NCI-H2081 treated with DMSO at 0.1 percent for 48 hours (cell line): ENCODE measurements at places on chromosomes 6 and 20.

DNA sequence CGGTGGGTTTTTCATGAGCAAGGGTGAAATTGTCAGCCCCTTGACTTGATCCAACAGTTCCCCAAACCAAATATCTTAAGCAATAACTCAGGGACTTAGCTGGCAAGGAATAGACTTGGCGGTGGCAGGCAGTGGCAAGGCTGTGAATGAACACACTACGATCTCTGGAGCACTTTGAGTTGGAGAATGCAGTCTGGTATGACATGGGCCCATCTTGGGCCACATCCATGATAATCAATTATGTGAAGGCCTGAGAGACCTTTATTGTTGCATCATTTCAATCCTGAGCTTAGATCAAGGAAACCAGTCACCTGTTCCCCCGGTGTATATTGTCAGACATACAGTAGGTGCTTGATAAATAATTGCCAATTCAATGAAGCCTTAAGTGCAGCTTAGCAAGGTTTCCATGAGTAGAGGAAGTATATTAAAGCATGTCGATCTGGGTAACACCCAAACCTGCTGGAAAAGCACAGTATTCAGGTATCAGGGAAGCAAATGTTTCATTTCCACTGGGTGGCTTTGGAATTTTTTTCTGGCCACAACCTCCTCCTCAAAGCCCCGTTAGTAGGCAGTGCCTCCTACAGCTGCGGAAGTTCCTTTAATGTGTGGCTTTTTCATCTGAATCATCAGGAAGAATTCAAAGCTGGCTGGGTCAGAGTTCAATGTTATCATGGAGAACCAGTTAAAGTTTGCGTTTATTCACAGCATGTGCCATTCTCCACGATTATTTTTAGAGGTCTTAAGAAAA lies 10.2 kb downstream of the CASS4 start:
- DNase-seq: no peak

GRCh38 chr6:28312939-28313338 lies 23.0 kb downstream of the ZSCAN31 start:
- DNase-seq: no peak

DNA sequence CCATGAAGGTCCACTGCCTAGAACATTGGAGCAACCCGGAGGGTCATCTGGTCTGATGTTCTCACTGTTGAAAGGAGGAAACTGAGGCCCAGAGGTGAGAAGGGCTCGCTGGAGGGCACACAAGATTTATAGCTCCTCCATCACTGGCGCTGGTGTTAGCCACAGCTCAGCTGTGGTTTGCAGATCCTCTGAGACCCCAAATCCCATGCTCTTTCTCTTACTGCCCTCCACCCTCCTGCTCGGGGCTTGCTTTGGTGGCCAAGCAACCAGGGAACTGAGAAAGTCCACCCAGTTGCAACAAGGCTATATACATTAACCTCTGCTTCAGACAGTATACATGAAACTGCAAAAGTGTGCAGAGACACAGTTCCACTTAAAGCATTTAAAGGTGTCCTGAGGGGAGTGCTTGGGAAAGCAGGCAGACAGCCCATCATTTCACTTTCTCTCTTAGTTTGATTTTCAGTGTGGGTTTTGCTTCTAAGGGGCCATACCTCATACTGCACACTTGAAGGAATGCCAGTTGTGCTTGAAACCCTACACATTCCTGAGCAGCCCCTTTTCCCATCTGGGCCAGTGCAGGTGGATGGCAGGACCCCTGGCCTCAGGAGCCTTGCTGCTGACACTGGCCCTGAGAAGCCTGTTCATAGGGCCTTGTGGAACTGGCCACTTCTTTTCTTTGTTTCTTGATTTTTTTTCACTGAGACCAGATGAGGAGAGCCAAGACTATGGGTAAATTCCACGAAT lies 347.6 kb downstream of the CDC5L start:
- no peak for DNase-seq

DNA sequence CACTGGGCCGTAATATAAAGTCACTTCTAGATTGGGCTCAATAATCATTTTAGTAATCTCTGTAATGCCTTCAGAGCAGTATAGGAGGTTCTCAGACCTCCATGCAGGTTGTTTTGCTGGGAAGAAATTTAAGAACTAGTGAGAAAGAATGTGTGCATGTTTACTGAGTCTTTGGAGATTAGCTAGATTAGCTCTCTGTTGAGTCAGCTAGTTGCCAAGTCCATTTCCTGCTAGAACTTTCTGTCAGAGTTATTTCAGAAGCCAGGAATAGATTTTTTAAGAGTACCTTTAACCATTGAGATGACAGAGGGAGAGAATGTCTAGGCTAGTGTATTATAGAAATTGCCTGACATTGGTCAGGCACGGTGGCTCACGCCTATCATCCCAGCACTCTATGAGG lies 33.3 kb downstream of the ORC3 start:
- no peak for DNase-seq

DNA sequence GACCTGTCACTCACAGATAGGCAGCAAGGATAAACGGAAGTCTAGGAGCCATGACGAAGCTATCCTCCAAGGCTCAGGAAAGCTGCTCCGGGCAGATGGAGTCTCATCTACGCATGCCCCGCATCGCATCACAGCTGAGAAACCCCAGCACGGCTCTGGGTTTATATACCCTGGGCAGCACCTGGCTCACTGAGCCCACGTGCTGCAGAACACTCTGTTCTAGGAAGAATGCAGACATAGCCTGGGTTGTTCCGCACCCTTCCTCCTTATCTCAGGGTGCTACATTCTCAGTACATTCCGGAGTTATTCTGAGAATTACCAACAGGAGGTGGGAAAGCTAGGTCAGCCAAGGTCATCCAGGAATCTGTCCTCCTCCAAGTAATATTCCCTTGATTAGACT lies 260.4 kb downstream of the CBLN4 start:
- DNase-seq: no peak

DNA sequence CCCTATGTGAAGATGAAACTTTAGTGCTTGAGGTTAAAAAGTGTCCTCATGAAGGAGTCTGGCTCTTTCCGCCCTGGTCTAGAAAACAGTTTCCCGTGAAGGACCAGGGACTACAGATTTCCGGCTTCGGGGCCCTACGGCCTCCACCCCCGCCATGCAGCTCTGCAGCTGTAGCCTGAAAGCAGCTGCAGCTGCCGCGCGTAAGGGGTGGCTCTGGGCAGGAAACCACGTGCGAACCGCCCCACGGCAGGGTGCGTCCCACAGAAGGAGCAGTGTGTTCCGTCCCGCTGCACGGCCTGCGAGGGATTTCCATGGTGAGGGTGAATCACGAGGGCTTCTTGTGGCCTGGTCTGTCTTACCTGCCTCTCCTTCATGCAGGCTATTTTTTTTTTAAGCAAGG lies 117.0 kb downstream of the ERMARD start:
- DNase-seq: no peak

- no peak for DNase-seq
Observed at GRCh38 chr20:52783769-52784168, 188.4 kb upstream of the TSHZ2 start.

DNA sequence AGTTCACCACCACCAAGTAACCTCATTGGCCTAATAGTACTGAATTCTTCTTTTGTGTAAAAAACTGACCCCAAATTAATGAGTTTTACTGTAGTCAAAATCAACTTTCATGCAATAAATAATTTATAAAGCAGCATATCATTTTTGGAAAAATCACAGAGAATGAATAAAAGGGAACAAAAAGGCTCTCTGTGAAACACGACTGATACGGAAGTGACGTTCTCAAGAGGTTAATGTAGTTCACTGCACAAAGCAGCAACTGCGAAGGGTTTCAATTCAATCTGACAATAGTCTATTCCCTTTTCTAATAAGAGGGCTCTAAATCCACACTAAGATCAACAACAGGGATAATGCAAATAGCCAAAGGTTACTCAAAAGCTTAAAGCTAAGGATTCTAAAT lies 70.3 kb downstream of the PREP start:
- no peak for DNase-seq

- DNase-seq: peak; percentile 22
Observed at GRCh38 chr6:127022302-127022701, 96.2 kb upstream of the RSPO3 start.

- no peak for DNase-seq
Observed at GRCh38 chr6:169424149-169424804, 170.6 kb upstream of the THBS2 start.

GRCh38 chr6:143060806-143061596 lies at the start of gene AIG1:
Gene AIG1 (plus strand): TSS chr6:143060889. CDS start chr6:143060926, 37 bp downstream.
- DNase-seq: no peak

- DNase-seq: no peak
Observed at GRCh38 chr20:12927489-12927888, 81.3 kb upstream of the SPTLC3 start.
